Dermis blood vessel endothelial cell (primary cell): ENCODE measurements at places on chromosomes 5 and 9. TPM values are rescaled to one million over a fixed set of nuclear protein-coding genes. Genes with fewer than 3 reads are reported as not detected.

DNA sequence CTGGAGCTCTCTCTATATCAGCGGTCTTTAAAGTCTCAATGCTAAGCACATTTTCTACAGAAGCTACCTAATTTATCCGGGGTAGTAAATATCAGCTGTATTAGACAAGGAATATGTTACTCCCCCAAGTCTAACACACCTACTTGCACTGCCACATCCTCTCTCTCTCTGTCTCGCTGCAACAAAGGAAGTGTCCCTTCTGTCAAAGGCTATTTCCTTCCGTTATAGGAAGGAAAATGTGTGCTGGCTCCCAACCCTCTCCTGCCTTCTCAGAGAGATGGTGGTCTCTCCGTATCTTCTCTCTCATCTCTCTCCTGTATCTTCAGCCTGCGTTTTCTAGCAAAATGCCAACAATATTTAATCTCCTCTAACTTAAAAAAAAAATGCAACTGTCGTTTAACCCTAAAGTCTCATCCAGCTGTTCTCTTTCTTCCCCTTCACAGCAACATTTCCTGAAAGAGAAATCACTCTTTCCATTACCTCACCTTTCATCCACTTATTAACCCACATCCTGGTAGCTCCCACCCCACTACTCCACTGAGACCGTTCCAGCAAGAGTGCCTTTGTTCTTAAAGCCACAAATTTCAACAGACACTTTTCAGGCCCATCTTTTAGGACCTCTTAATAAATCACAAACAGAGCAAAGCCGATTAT is 2.3 kb downstream of the TTF1 start:
- DNase-seq: peak; percentile 68

DNA sequence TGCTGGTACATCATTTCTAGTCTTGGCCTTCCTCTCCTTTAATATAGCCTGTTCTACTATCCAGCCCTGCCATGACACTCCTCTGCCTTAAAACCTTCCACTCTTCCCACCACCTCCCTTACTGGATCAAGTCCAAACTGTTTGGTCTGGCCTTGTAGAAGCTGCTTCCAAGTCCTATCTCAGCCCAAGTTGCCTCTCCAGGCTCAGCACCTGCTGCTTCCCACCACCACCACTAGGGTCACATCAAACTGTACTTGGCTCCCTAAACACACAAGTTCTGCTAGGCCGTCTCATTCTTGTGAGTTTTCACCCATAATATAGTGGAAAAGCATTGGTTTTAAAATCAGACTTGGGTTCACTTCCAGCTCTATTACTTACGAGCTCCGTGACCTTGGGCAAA is 1.4 kb downstream of the NDUFA8 start:
- peak; percentile 81 for DNase-seq

- DNase-seq: no peak
These were observed 100.8 kb upstream of the DHFR start for GRCh38 chr5:80755626-80756025.

- DNase-seq: no peak
These were observed 14.2 kb upstream of the C5orf47 start for GRCh38 chr5:173974688-173975239.

GRCh38 chr5:67141644-67142043 is 55.0 kb downstream of the CD180 start:
- no peak for DNase-seq

DNA sequence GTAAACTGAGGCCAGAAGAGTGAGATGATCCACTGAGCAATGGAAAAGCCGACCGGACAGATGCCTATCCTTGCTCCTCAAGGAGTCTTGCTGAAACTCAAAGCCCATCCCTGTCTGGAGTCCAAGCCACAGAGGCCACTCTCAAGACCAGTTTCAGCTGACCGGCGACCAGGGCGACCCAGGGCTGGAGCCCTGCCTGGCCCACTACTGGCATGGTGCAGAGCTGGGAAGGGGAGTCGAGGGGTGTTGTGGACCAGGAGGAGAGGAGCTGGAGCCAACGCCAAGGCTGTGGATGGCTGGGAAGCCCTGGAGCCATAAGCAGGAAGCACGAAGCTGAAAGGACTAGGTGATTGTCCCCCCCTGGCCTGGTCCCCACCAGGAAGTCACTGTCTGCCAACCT is 22.1 kb downstream of the FAM163B start:
- no peak for DNase-seq

- no peak for DNase-seq
These were observed 466 bp upstream of the TTC39B start for GRCh38 chr9:15307523-15307841.

- no peak for DNase-seq
These were observed 22.3 kb upstream of the ALDH1B1 start for GRCh38 chr9:38370176-38370575.

DNA sequence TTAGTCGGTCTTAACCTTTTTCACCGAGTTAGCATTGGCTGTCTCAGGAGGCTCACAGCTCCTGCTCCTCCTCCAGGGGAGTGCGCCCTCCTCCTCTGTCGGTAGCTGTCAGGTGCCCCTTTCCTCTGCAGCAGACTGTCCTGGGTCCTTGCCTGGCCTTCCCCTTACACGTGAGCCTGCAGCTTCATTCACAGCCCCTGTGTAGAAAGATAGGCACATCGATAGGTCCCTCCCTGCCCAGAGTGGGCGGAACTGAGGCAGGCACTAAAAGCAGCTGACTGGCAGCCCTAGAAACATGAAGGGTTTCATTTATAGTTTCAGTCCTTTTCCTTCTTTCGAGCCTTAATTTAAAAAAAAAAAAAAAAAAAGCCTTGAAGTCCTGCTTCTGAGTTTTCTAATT is 17.2 kb downstream of the TENT4A start:
- no peak for DNase-seq

DNA sequence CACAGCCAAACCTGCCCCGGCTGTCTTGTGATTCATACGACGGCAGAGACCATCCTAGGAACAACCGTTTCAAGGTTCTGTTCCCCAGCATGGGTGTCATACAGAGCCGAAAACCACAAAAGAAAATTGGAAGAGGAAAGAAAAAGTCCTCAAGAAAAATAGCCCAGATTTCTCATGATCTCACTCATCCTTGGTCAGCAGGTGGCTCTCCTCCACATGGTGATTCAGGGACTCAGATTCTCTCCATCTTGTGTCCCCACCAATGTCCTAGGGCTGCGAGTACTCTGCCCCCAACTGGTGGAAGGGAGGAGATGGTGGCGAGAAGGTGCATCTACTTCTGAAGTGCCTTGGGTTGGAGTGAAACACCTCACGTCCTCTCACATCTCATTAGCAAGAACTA is 25.6 kb downstream of the PDZD2 start:
- DNase-seq: peak; percentile 6

DNA sequence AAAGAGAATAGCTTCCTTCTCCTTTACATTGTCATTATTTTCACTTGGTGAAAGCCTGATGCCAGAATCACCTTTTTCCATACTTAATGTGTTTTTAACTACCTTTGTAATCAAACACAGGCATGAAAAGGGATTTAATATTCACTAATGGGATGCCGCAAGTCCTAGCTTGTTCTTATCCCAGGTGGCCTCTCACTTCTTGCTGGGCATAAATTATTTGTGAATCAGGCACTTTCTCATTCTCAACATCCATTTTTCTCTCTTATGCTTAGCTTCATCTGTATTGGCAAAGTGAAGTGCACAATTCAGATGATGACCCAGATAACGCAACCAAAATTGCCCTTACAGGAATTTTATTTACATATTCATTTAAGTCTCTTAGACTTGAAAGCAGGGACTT is 10.9 kb downstream of the ACTL7B start:
- no peak for DNase-seq

DNA sequence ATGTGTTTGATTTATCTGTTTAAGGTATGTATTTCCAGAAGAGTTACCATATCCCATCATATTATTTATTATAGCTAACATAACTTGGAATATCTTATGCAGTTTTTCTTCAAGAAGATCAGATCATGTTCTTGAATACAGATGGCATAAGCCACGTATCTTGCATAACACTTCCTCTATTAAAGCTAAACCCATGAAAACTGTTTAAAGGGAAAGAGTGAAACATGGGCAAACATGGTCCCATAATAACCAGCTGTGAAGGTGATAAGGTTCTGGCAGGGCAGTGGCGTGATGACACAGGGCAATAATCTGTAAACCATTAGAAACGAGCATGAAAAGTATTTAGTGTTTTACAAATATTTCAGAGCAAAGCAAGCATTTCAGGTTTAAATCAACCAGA is 34.2 kb downstream of the EFNA5 start:
- DNase-seq: no peak

DNA sequence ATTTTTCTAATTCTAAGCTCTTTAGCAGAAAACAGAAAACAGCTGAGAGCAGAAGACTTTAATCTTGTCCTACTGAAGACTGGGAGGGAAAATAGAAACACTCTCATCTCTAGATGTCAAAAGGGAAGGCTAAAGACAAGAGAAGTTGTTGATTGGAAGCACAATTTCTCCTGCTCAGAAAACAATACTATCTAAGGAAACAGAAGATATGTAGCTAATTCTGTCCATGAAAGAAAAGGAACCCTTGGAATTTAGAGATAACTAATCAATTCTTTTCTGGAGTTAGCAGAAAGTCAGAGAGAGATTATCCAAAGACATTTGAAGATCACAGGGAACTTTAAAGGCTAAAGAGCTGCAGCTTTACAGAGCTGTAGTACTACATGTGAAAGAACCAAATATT is 126.2 kb downstream of the HSD17B3 start:
- no peak for DNase-seq

DNA sequence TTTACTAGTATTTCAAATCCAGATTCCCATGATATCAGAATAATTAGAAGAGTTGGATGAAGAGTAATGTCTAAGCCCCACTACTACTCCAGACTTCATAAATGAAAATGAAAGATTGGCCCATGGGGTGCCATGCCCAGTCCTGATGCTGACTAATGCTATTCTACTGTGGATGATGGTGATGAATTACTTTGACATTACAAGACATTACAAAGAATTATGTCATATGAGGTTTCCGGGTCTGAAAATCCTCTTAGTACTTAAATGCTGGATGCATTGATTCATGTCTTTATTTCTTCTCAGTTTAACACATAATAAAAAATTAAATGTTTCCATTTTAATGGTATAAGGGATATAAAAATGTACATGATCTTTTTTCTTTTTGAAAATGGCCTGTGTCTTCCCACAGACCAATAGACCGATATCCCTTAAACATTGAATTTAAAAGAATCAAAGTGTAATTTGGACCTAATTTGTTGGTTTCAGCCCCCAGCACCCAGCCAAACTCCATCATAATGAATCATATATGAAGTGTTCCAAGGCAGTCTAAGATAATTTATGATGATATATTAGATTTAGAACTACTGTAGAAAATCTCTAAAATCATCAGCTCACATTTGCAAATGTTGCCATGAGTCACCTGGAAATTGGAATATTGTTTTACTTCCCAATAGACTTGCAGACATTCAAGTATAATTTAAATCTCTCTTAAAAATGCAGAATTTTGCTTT is 223.6 kb upstream of the SGCD start:
- DNase-seq: no peak

GRCh38 chr5:168365581-168366081 is 74.2 kb downstream of the WWC1 start:
- no peak for DNase-seq

DNA sequence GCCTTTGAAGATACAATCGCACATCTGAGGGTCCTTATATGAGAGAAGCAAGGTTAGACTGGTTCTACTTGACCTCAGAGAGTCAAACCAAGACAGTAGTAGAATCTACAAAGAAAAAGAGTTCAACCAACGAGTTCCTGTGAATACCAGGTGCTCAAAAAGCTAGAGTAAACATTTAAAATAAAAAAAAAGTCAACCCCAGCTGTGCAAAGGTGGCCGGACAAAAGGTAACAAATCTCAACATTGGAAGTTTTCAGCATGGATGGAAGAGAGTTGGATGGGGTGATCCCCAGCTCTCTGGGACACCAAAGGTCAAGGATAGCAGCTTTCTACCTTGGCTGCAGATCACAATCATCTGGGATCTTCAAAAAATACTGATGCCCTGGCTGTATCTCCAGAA is 14.4 kb downstream of the SHB start:
- DNase-seq: no peak

Gene ALDH1B1
- 12.1 and 18.3 TPM in 2 replicates for total RNA-seq

Gene MSX2
- 0.05 and 0.17 TPM in 2 replicates for total RNA-seq

Gene COL5A1
- 8.0 and 9.5 TPM in 2 replicates for total RNA-seq

Gene KCNT1
- total RNA-seq: not detected in 2 replicates

Gene UBAC1
- total RNA-seq: 35.9 and 36.2 TPM in 2 replicates

Gene KIF4B
- 0.17 and 0.42 TPM in 2 replicates for total RNA-seq

Gene MRPS27
- total RNA-seq: 75.6 and 91.2 TPM in 2 replicates

Gene SH3TC2
- 18.0 and 60.6 TPM in 2 replicates for total RNA-seq

Gene PTPDC1
- 5.9 and 7.0 TPM in 2 replicates for total RNA-seq
